ENCODE measurements at places on chromosomes 3 and 15.

- DNase-seq, result no peak
Observed at GRCh38 chr3:73081140-73081539, 19.7 kb downstream of the EBLN2 start.

GRCh38 chr3:4531478-4532025 is 38.4 kb downstream of the ITPR1 start:
- no peak for DNase-seq

GRCh38 chr15:94168250-94168649 is 63.1 kb upstream of the MCTP2 start:
- no peak for DNase-seq

GRCh38 chr15:98121957-98122356 is 161.5 kb downstream of the ARRDC4 start:
- DNase-seq, result no peak

DNA sequence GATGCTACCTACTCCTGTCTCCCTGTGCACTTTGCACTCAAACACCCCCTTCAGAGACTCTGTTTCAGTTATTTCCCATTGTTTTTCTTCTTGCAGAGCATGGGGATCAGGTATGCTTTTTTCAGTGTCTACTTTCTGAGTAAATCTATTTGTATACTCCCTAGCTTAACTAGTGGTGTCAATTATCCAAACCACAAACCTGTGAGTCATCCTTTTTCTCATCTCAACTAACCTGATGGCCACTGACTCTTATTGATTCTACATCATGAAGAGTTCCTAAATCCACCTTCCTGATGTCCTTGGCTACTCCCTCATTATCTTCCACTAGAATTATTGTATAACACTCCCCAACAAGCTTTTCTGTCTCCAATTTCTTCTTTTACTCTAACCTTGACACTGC is 68.0 kb downstream of the DIPK2A start:
- DNase-seq, result no peak

DNA sequence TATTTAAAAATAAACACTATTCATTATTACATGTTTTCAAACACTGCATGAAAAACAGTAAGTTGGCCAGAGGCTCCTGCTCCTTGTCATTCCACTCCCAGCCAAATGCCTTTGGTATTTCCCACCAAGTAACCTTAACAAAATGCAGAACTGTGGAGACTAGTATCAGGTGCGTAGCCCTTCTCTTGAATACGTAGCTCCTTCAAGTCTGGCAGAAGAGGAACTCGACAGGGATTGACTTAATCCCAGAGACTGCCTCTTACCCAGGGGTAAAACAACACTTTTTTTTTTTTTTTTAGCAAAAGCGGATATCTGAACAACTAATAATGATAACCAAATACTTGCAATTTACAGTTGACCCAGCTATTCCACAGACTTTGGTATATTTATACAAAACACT is 738 bp downstream of the COMMD2 start:
- no peak for DNase-seq

Measured in GM20000 (cell line).